ENCODE measurements at places on chromosomes 12 and 14. TPM values are rescaled to one million over a fixed set of nuclear protein-coding genes. Genes with fewer than 3 reads are reported as not detected.

GRCh38 chr14:23729720-23730387 lies 93.7 kb downstream of the DHRS2 start:
- no peak for DNase-seq

Gene CLEC1B
- total RNA-seq = not detected

Gene EML5
- 0.86 TPM for total RNA-seq

- no peak for DNase-seq
Observed at GRCh38 chr14:73208846-73209245, 28.5 kb upstream of the PAPLN start.

GRCh38 chr12:53205747-53206419 lies 1.2 kb downstream of the ITGB7 start:
- DNase-seq = peak; percentile 85

- DNase-seq = no peak
Observed at GRCh38 chr12:89195470-89195869, 156.8 kb downstream of the DUSP6 start.

- DNase-seq = peak; percentile 28
Observed at GRCh38 chr12:93943780-93944179, 204.6 kb upstream of the PLXNC1 start.

GRCh38 chr12:113875691-113876090 lies 90.4 kb downstream of the RBM19 start:
- no peak for DNase-seq

DNA sequence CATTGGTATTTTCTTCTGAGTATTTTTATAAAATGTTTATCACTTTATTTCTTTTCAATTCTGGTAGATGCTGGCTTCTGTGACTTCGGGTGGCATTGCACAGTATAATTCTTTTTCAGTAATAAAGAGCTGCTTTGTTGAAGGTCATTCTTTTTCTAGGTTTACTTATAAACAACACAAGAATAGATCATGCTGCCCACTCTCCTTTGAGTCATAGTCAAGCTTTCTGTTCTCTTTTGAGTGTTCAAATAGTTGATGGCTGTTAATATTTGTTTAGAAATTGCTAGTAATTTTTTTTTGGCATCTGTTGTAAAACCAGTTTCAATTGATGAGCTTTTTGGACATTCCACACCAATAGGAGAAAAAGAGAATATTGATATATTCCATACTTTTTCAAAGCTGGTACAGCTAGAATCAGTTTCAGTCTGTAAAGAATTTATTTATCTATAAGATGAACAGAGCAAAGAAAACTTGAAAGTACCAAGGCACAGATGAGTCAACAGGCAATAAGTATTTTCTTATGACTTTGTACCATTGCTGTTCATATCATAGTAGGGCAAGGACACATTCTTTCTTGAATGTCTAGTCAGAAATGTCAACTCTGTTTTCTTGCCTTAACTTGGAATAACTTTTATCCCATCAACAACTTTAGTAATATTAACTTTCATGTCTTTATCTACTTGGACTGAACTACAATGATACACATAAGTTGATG lies 513.0 kb upstream of the SEL1L start:
- no peak for DNase-seq

DNA sequence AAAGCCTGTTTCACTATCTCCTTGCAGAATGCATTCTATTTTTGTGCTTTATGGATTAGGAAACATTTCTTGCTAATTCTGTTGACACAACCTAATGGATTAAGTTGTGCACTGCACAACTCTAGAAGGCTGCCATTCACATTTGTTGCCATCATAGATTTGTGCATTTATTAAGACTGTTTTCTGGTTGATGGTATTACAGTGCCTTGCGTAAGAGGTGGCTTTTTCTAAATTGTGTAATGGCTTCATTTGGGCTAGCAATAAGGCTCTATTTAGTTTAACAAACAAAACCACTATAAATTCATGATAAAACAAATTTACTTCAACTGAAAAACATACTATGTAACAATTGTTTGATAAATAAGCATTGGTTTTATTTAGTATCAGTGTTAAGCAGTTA lies 175.9 kb downstream of the TRHDE start:
- peak; percentile 16 for DNase-seq

Gene HOXC12
- total RNA-seq = under 0.01 TPM

DNA sequence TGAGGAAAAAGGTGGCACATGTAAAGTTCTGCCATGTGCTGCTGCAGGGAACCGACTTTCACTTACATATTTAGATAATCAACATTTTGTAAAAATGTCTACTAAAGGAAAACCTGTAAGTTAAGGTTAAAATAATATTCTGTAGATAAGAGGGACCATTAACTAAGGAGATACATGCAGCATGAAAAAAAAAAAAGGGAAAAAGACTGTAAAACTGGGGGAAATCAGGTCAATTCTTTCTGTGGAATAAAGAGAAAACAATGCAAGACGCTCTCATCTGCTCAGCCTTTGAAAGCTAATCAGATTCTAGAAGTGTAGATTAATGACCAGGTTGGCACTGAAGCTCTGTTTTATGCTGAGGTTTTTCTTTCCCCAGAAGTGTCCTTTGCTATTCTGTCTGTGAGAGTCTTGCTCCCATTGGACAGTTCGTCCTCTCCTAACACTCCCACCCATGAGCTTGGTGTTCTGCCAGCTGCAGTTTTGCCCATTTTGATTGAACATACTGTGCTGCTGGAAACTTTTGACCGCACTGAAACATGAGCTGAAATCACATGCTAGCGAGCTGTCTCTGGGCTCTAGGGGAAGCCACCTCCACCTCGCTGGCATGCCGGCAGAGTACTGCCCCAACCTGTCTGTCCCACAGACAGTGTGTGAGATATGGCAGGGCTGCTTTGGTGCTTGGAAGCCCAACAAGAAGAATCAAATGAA lies 39.7 kb downstream of the PPTC7 start:
- peak; percentile 90 for DNase-seq

Gene HNRNPA1
- 242 TPM for total RNA-seq

Gene KCNH5
- under 0.01 TPM for total RNA-seq

DNA sequence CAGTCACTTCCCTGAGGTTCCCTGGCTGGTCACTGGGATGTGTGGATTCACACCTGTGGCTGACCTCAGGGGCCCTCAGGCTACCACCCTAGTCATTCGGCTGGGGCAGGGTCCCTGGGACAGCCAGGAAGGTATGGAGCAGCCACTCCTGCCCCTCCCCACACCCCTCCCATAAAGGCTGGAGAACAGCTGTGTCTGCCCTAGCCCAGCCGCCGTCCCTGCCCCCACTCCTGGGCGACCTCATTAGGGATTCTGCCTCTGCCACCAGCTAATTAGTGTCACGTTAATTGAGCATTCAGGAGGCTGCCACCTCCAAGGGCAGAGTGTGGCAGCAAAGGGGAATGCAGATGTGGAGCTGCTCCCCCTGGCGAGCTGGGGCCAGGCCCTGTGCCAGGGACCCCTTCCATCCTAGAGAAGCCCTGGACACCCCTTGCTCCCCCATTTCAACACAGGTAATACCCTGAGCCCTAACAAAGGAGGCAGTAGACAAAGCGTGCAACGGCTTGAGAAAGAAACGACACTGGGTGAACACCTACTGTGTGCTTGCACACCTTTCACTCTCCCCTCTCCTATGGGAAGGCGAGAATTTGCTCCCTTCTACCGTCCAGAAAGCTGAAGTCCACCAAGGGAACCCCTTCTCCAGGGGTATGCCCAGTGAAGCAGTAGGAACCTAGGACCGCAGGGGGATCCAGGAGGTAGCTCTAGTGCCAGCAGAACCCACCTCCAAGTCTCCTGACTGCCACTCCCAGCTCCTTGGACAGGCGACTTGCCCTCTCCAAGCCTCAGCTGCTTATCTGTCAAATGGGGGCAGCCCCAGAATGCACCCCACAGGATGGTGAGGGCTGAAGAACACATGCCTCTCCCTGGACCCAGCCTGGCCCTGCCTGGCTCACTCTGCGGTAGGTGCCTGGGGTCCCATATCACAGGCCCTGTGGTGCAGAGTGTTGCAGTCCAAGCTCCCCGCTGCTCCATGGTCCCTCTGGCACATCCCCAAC lies 45.1 kb downstream of the FAM222A start:
- DNase-seq = no peak

Gene KRT5
- total RNA-seq = 0.32 TPM

Gene RPS26
- 313 TPM for total RNA-seq

DNA sequence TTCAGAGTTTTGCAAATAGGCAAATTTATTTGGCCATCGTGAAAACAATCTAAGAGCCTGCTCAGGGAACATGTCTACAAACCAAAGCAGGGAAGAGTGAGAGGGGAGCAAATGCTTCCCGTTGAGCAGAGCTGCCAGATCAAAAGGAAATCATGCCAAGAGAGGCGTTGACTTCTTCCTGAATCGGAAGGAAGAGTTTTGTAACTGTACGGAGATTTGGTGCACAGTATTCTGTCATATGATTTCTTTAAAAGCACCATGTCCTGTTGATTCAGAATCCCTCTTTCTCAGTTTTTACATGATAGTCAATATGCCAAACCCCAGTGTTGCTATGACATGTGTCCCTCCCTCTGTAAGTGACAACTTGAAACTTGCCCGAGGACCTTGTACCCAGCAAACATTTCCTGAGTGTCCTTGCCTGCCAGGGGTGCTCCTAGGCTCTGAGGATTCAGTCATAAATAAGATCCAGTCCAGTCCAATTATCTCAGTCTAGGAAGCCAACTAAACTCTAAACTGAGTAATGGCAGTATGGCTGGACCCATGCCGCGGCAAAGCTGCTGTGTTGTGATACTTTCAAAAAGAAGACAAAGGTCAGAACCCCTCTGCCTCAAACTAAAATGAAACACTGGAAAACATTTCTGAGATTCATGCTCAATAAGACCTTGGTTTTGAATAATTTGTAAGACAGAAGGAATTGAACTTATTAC lies 300.1 kb upstream of the FKBP4 start:
- DNase-seq = no peak

DNA sequence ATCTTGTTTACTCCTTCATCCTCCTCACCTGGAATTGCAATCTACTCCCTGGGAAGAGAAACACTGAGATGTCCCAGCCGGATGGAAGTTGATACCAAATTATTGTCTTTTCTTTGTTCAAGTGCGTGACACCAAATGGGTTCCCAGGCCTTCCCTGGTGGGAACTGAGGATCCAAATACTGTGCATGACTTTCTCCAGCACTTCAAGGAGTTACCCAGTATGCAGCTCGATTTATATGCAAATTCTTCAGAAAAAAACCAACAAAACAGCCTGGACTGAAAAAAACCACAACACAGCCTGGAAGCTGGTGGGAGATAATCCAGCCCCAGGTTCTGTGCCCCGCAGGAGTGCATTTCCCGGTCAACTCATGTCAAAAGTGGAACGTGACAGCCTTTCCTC lies 310.6 kb downstream of the GLT1D1 start:
- DNase-seq = no peak

Gene TTC7B
- 25.8 TPM for total RNA-seq

- no peak for DNase-seq
Observed at GRCh38 chr12:118151755-118152154, 15.8 kb downstream of the PEBP1 start.

GRCh38 chr14:92323916-92324818 lies 1.2 kb downstream of the SLC24A4 start:
- DNase-seq = no peak

DNA sequence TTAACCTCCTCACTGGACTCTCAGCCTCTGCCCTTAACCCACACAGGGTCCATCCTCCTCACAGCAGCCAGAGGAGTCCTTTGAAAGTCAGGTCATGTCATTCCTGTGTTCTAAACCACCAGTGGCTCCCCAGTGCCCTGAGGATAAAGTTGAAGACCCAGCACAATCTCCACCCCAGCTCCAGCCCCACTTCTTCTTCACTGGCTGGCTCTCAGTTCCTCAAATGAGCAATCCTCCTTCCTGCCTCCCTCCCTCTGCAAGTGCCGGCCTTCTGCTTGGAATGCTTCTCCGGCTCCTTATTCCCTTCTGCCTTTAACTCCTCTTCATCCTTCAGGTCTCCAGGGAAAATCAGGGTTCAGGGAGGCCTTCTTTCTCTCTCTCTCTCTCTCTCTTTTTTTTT lies 32.0 kb upstream of the SPPL3 start:
- DNase-seq = no peak

DNA sequence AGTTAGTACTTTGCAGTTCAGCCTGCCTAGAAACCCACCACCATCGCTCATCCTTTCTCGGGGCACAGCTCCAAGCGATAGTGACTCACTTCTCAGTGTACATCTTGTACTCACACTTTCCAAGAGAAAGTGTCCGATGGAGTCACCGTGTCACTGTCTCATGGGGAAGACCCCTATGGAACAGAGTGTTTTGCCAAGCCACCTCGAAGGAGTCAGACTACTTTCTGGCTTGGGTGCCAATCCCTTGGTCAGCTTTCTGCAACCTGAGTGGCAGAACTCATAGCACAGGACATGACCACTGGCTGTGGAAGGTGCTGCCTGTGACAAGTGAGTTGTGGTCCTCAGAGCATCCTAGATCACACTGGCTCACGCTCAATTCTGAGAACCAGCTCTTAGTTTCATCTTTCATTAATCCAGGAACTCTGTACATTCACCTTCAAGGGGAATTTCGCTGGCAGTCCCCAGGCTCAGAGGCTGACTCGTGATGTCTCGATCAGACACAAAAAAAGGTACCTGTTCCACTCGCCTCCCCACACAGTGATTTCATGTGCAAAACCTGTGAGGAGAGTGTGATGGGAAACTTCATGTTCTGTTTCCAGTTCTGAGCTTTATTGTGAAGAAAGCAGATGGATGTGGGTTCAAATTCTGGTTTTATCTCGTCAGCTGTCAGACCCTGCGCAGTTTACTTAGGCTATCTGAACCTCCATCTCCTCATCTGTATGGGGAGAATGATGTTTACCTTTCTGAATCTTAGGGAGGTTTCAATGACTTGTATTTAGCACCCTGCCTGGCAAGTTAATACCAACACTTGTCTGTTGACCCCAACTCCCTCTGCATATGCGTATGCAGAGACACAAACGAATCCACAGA lies 127.3 kb upstream of the CCND2 start:
- no peak for DNase-seq

GRCh38 chr14:92528486-92529100 lies 15.0 kb downstream of the RIN3 start:
- no peak for DNase-seq

GRCh38 chr14:28468191-28469151 lies 298.1 kb upstream of the FOXG1 start:
- DNase-seq = no peak

DNA sequence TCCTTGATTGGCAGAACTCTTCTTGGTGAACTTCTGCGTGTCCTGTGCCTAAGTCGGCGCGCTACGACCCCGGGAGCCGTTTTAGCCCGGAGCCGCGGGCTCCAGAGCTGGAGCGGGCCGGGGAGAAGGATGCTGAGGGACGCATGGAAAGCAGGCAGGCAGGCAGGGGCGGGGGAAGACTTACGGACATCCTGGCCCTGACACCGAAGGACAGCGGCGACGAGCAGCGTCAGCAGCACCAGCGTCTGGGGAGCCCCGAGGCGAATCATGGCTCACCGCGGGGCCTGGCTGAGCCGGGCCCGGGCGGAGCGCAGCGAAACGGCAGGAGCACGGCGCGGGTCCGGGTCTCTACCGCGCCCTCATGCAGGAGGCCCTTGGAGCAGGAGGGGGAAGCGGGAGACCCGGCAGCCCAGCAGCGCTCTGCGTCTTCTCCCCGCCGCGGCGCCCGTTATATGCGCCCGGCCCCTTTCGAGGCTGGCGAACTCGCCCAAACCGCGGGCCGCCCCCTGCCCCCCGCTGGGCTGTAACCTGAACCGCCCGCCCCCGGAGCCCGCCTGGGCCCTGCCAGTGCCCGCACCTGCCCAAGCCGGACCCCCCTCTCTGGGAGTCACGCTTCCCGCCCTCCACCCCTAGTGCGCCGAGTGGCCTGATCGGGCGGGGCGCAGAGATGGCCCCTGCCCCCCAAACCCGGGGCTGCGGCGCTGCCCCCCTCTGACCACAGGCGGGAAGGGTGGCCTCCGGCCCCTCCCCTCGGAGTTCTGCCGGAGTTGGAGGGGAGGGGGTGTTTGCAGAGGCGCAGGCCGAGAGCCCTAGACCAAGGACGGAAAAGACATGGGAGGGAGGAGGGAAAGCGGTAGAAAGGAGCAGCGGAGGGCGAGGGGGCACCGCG lies at the start of gene COL2A1:
Gene COL2A1, minus strand, starts transcription at position 424 of the 889 bp plus-strand sequence. Its CDS starts 155 bp downstream, at position 269.
- peak; percentile 26 for DNase-seq

Data from fibroblast of villous mesenchyme (primary cell).